ENCODE measurements at places on chromosomes 11 and 22.

DNA sequence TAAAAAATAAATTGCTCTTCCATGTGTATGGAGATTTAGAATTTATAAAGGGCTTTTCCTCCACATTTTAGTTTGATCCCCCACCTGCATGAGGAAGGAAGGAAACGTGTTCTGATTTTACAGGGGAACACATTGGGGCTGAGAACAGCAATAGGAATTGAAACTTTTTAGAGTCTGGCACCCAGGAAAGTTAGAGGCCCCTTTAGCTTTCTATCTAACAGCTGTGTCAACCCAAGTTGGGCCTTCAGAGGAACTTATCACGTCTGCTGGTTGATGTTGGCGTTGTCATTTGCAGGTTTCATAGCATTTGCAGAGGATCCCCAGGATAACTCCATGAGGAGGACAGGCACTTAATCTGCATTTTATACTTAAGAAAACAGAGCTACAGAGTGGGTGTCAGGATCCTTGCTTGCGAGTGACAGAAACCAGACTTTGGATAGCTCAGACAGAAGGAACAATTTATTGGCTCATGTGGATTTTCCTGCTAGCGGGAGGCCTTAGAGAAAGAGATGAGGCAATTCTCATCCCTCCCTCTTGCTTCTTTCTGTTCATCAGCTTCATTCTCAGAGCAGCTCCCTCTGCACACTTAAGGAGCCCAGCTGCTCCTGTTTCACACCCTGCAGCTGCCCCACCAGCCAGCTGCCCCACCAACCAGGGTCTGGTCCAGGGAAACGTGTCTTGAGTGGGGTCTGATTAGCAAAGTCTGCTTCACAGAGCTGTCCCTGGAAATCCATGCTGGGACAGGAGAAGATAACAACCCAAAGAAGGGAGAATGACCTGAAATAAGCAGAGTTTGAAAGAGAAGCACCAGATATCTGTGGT, 92.5 kb upstream of the OR4B1 start:
- DNase-seq: no peak

- DNase-seq: no peak
Measured at GRCh38 chr22:49880281-49880680, 26.6 kb downstream of the ZBED4 start.

DNA sequence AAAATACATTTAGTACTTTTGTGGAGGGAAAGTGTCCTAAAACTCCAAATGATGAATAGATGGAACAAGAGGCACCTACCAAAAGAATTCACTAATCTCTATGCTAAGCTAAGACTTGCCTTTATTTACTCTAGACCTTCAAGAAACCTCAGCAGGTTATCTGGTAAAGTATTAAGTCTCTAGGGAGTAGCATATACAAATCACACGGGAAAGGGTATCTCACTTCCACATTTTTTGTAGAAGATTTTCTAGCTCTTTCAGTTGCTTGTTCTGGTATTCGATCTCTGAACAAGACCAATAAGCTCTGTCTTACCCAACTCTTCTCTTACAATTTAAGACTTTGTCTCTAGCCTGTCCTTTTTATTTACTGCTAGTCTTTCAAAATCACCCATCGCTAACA, 18.1 kb upstream of the CADM1 start:
- DNase-seq: no peak

DNA sequence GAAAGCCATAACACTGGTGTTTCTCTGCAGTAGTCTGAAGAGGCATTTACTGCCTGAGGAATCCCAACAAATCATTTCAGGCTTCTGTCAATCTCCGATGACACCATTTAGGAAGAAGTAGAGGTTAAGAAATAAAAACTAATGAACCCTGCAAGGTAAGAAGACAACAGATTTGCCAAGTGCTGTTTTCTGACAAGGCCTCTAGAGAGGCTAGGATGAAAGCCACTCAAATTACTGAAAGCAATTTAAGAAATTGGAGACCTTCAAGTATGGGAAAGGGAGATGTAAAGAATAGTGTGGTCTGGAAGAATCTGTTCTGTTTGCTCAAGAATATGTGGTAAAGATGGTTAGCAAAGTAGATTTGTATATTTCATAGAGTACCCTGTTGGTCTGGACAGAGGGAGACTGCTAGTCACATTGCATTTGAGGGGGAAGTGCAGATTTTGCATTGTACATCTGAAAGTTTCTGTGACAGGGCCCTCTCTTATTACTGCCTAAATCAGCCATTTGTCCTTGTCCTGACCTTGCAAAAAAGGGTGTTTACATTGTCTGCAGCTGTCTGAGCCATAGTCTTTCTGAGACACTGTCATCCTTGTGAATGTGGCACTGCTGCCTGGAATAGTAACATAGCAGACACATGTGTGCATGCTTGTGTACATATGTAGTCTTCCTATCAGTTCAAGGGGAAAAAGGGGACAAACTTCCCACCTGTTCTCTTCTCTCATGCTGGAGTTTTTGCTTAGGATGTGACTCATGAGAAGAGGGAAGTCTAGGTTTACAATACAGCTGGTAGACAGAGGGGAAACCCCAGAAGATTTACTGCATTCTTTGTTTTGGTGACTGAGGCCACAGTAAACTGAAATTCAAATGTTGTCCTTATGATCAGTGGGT, 640.2 kb upstream of the KIRREL3 start:
- DNase-seq: no peak

DNA sequence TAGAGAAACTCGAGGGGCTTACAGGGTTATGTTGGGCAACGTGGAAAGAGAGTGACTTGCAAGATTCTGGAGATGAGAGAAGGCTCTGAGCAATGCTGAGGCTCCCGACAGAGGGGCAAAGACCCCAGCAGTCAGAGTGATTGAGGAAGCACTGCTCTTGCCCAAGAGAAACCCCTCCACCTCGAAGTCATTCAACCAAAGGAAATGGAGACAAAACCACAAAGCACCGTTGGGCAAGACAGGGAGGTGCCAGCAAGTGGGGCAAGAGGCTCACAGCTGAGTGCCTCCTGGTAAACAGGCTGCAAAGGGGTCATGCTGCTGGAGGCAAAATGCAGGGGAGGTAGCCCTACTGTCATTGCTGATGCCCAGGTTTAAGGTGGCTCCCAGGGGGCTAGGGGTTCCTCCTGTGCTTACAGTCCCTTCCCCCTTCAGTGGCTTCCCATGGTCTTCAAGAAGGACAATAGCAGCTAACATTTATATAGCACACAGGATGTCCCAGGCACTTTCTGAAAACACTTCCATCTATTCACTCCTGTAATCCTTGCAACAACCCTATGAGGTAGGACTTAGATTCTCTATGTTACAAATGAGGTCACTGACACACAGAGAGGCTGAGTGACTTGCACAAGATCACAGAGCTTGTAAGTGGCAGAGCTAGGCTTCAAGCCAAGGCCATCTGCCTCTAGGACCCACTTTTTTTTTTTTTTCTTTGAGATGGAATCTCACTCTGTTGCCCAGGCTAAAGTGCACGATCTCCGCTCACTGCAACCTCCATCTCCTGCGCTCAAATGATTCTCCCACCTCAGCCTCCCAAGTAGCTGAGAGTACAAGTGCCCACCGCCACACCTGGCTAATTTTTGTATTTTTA, 18.1 kb upstream of the MYH9 start:
- peak; percentile 76 for DNase-seq

DNA sequence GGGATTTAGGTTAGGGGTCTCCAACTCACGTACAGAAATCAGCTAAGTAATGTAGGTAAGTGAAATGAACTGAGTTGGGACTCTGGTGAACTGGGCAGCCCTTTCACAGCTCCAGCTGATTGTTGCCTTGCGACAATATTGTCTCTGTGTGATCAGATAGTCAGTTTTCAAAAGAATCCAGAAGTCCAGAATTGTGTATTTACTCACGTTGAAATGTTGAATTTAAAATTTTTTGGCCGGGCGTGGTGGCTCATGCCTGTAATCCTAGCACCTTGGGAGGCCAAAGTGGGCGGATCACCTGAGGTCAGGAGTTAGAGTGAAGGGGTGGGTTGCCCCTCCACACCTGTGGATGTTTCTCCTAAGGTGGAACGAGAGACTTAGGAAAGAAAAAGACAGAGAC, 18.8 kb upstream of the WDR74 start:
- no peak for DNase-seq

- no peak for DNase-seq
Measured at GRCh38 chr11:128365044-128365443, 222.3 kb downstream of the ETS1 start.

- DNase-seq: no peak
Measured at GRCh38 chr11:119684361-119685110, 44.5 kb downstream of the NECTIN1 start.

DNA sequence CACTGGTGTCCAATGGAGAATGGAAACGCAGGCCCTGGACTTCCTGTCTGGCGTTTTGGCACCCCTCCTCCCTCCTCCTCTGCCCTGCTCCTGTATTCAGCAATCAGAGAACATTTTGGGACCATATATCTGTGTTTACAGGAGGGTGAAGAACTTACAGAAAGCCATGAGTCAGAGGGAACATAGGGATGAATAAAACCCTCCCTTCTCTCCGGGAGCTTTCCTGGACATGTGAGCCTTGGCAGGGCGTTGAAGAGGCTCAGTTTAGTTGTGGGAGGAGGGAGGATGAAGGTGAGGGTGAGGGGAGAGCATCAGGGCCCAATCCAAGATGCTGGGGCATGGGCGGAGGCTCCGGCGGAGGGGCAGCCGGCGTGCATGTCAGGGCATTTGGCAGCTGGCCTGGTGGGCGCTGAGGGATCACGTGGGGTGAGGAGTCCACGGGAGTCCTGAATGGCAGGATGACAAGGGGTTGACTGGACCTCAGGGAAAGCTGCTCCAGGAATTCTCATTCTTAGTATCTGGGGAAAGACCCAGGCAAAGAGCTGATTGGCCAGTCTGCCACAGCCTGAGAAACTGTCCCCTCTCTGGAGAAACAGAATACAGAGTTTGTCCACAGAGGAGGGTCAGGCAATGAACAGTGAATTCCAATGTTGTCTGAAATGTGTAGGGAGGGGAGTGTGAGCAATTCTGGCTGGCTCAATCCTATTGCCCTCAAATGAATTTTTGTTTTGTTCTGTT, 28.9 kb downstream of the MICAL2 start:
- no peak for DNase-seq

DNA sequence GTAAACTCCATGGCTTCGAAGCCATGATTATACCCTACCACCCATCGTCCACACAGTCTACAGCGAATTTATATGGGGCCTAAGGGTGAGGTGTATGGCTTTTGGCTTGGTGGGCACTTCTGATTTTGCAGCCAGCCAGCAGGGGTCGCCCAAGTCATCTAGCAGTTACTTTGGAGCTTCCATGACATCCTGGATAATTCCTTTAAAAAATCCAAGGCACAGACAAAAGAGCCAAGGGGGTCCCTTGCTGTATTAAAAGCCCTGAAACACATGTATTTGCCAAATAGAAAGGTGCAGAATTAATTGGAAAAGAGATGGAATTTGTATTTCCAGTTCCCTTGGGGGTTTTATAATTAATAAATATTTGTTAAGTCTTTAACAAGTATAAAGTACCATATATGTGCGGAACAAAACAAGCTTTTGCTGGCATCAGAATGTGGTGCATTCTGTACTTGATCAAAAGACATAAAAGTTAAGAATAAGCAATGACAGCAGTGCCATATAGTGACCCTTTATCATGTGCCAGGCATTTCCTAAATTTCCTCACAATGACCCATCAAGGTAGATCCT, 132.8 kb upstream of the PITPNB start:
- DNase-seq: no peak
